ENCODE measurements at places on chromosomes 7 and 10.

DNA sequence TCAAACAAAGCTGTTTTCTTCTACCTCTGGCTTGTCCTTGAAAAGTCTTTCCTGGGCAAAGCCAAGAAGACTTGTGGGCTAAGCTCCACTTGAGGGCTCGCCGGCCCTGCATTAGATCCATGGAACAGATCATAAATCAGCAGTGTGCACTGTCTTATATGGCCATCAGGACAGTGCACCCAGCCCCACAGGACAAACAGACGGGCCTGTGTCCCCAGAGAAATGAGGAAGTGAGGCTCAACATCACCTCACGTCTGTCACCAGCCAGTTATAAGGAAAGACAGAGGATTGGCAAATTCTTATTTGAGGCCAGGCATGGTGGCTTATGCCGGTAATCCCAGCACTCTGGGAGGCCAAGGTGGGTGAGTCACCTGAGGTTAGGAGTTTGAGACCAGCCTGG lies 12.3 kb upstream of the IFT22 start:
- DNase-seq = no peak

DNA sequence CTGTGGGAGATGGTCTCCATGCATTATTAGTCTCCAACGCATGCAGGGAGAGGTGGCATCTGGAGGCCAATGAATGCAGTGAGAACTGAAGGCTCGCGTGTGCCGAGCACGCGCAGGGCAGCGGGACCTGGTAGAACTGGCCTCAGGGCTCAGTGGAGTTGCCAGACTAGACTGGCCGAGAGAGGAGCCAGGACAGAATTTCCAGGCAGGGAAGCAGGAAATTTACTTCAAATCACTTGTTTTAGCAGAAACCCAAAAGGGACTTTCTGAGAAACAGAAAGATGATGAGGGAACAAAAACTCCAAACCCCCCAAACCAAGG lies 311.0 kb upstream of the IMMP2L start:
- DNase-seq = no peak

DNA sequence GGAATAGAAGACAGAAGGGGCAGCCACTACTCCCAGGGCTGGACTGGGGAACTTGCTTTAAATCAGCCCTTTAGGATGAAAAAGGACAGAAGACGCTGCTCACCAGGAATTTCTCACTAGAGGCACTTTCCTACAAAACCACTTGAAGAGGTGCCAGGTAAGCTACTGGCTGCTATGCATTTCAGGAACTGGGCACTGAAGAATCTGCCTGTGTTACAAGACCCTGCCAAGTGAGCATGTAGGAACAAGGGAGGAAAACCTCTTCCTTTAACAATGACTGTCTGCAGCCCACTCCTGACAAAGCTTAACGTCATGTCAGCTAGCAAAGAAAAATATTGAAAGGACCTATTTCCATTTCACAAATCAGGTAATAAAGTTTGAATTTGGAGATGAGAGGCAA lies 5.8 kb upstream of the AGMO start:
- no peak for DNase-seq

DNA sequence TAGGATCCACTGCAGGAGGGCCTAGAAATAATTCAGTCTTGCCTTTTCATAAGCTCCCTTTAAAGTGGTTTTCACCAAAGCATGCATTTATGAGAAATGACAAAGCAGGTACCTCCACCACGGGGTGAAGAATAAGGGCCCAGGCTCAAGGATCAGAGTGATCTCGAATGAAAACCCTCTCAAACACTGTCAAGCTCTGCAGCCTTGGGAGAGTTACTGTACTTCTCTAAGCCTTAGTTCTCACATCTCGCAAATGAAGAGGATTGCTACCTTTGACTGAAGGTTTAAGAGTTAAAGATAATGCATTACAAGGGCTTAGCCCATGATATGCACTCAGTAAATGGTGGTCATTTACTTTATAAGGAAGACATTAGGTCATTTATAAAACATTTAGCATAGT lies 81.7 kb downstream of the CUBN start:
- no peak for DNase-seq

GRCh38 chr7:47952224-47952623 lies 4.0 kb upstream of the PKD1L1 start:
- DNase-seq = no peak

DNA sequence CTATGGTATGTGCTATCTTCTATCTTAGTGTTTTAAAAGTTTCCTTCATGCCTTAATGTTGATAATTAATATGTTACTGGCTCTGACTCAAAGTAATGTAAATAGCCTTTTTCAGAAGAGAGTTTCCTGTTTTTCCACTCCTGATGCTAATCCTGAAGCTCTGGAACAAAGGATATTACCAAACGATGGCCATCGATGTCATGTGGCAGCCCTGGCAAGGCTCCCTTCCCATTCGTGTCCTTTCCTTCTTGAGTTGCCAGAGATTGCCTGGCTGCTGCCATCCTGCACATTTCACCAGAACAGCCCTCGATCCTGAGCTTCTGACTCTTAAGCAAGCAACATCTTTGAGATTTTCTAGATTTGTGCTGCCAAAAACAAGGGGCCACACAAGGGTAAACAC lies 46.0 kb downstream of the RNF133 start:
- no peak for DNase-seq

GRCh38 chr7:155942226-155942950 lies 130.1 kb upstream of the SHH start:
- no peak for DNase-seq

GRCh38 chr10:71217266-71218045 lies 5.1 kb downstream of the UNC5B start:
- peak; percentile 21 for DNase-seq

- DNase-seq = no peak
These were observed 405 bp upstream of the ENTPD1 start for GRCh38 chr10:95755511-95756004.

- peak; percentile 80 for DNase-seq
These were observed 46.9 kb downstream of the EGFR start for GRCh38 chr7:55065511-55066229.

DNA sequence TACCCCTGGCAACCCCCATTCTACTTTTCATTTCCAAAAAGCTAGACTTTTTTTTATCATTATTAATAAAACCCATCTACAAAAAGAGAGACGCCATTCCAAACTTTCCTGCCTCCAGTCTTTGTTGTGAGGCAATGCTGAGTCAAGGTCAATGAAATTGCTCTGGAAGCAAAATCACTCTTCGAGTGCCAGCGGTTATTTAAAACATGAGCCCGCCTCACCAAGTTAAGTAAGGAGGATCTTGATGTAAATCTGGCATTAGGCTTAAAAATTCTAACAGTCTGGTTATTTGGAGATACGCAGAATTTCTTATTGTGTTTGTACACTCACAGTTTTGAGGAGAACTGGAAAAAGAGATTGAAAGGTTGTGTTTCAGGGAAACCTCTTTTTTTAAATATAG lies 1196.3 kb downstream of the TYW1 start:
- no peak for DNase-seq

- no peak for DNase-seq
These were observed 121.6 kb upstream of the UNC5B start for GRCh38 chr10:71090801-71091200.

DNA sequence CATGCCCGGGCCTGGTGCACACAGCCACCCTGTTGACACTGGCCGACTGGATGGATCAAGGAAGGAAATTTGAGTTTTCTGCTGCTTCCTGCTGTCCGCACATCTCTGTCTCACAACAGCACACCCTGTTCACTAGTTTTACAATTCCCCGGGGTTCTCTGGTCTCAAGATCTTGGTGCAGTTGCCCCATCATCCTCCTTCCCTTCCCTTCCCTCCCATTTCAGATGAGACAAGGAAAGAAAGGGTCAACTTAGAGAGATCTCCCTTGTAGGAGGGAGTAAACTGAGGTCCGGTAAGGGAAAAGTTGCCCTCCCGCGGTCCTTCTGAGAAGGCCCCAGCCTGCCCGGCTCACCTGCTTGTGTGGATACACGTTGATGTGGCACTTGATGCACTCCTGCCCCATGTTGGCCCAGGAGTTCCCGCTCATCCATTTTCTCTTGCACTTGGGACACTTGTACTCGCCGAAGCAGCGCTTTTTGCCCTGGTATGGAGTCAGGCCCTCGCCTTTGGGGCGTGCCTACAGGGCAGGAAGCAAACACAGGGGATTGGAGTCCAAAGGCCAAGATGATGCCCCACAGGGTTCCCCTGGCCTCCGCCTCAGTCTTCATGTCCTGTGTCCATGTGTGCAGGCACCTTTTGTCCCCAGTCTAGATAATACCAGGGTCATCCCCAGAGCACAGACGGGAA lies 46.8 kb downstream of the PPIF start:
- no peak for DNase-seq

- DNase-seq = no peak
These were observed 526 bp downstream of the GIMAP1 start for GRCh38 chr7:150716939-150717338.

GRCh38 chr7:100785878-100786277 lies 41.4 kb downstream of the EPHB4 start:
- no peak for DNase-seq

DNA sequence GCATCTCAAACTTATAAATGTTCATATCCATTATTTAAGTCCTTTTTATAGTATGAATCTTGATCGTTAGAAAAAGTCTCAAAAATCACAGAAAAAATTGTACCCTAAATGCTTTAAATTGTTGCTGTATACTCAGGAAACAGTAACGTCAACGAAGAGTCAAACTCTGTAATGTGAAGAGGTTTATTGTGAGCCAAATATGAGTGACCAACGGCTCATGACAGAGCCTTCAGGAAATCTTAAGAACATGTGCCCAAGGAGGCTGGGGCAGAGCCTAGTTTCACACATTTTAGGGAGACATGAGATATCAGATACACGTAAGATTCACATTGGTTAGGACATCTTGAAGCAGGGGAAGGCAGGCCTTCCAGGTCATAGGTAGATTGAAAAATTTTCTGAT lies 86.1 kb downstream of the PIP4K2A start:
- DNase-seq = no peak

- DNase-seq = no peak
These were observed 27.4 kb downstream of the POM121L12 start for GRCh38 chr7:53062796-53063195.

DNA sequence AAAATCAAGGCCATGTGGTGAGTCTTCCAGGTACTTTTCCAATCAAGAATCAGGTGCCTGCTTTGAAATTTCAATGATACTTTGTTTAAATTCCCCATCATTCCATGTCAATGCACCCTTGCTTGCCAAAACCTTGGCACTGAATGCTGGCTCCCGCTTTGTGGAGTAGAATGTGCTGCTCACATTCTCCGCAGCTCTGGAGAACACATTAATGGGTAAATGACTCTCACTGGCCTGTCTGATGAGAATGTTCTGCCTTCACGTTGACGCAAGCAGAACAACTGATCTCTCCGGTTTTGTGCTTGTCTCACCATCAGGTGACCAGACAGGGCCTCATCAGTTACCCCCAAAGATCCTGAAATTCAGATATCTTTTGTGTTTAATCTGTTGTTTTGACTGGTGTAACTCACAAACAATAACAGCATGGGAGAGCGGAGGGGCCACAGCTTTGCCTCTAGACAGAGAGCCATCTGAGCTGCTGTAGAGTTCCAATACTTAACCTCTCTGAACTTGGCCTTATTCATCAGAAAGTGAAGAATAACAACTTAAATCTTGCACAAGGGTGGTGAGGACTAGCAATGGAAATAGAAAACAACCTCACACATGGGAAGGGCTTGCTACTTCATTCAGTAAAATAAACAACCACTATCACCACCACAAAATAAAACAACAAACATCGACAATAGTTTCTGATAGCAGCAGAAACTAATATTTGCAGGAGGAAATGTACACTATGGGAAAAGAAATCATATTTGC lies 276.9 kb upstream of the IGFBP3 start:
- DNase-seq = no peak
